ENCODE measurements at places on chromosomes 2 and 18. TPM values are rescaled to one million over a fixed set of nuclear protein-coding genes. Genes with fewer than 3 reads are reported as not detected.

The FASTKD2 gene
- total RNA-seq, result 36.3 TPM

DNA sequence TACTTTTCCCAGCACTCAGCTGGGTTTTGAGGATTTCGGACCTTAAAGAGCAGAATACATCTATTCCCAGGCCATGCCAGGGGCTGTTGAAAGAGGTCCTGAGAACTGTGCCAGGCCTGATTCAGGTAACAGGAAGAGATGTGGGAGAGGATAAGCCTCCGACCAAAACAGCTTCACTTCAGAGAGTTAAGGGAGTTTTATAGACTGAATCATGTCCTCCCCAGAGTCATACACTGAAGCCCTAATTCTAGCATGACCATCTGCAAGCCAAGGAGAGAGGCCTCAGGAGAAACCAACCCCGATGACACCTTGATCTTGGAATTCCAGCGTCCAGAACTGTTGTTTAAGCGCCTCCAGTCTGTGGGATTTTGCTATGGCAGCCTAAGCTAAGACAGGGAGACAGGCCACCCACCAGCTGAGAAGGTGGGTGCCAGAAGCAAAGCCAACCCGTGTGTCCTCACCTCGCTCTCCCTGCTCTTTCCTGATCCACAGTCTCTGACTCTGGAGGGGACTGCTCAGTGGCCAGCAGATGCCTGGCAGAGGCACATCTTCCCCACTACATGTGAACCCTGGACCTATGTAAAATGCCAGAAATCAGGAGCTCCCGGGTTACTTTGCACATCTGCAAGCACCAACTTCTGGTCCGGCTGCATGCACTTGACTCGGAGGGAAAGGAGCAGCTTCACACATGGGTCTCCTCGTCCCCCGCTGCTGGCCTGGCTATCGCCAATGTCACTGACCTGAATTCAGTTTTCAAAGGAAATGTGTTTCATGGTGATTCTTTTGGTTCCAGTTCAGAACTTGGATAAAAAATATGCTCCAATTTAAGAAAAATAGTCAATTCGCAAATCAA is 116.8 kb upstream of the EPC2 start:
- H3K4me1 ChIP-seq, result no peaks in the 10 kb centered on the region
- no peaks in the 10 kb centered on the region for H3K36me3 ChIP-seq
- no peak for DNase-seq
- no peak overlapping the region for H3K27ac ChIP-seq
- H3K27me3 ChIP-seq, result no peaks in the 10 kb centered on the region

- H3K4me1 ChIP-seq, result no peaks in the 10 kb centered on the region
- H3K36me3 ChIP-seq, result no peaks in the 10 kb centered on the region
- DNase-seq, result no peak
- no peaks in the 10 kb centered on the region for H3K27me3 ChIP-seq
- no peak overlapping the region for H3K4me3 ChIP-seq
These were observed 105.0 kb upstream of the FSIP2 start for GRCh38 chr2:185633621-185634020.

The CRYBA2 gene
- not detected for total RNA-seq

DNA sequence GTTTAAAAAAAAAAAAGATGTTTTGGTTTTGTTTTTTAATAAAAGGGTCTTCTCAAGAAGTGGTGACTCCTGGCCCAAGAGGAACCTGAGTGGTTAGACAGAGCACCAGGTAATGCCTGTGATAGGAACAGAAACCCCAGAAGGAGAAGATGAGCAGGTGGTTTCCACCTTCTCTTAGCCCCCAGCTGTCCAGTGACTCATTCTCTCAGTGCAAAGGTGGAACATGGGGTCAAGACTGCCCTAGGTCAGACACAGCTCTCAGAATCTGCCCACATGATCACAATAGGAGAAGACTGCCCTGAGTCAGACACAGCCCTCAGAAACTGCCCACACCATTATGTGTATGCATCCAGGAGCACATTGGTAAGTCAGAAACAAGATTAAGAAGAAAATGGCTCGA is 61.8 kb downstream of the TBC1D8 start:
- H3K27me3 ChIP-seq, result no peaks in the 10 kb centered on the region
- no peaks in the 10 kb centered on the region for H3K4me1 ChIP-seq
- no peak overlapping the region for H3K4me3 ChIP-seq
- H3K36me3 ChIP-seq, result no peaks in the 10 kb centered on the region

DNA sequence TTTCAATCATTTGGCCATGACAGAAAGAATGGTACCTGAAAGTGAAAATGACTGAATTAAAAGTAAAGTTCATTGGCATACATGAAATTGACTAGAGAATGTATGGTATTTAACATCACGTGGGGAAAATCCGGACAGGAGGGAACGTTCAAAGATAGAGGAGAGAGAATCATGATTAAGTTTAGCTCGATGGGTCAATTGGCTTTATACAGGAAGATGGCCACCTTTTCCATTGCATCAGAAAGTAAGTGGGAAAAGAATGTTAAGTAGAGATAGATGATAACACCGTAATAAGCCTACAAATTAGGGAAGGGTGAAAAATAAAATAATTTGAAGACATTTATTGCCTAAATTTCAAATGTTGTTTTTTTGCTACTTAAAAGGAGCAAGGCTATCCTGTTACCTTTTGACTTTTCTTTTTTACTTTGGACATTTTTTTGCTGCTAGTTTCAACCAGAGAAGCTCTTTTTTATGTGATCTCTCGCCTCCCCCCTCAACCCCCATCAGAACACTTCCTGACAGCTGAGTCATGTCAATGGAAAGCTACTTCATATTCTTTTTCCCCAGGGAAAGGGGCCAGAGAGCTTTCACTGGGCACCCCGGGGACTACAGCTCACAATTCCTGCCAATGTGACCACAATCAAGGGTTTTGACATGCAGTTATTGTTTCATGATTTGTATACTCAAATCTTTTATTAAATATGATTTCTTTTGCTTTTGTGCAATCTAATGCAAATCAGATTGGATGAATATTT is 767 bp upstream of the CCDC102B start:
- no peaks in the 10 kb centered on the region for H3K36me3 ChIP-seq
- no peaks in the 10 kb centered on the region for H3K4me1 ChIP-seq
- H3K27me3 ChIP-seq, result no peaks in the 10 kb centered on the region
- H3K27ac ChIP-seq, result no peak overlapping the region

The MROH2A gene
- total RNA-seq, result not detected

- H3K27me3 ChIP-seq, result no peaks in the 10 kb centered on the region
- H3K27ac ChIP-seq, result no peak overlapping the region
- H3K4me1 ChIP-seq, result no peaks in the 10 kb centered on the region
- no peaks in the 10 kb centered on the region for H3K36me3 ChIP-seq
- H3K4me3 ChIP-seq, result no peak overlapping the region
These were observed 373.6 kb downstream of the NYAP2 start for GRCh38 chr2:225773148-225773547.

The TNFAIP6 gene
- 0.17 TPM for total RNA-seq

GRCh38 chr2:151900331-151900730 is 72.1 kb upstream of the ARL5A start:
- H3K27ac ChIP-seq, result no peak overlapping the region
- no peak for DNase-seq
- H3K36me3 ChIP-seq, result no peaks in the 10 kb centered on the region
- no peaks in the 10 kb centered on the region for H3K27me3 ChIP-seq
- H3K4me1 ChIP-seq, result no peaks in the 10 kb centered on the region
- H3K4me3 ChIP-seq, result no peak overlapping the region

Measured in liver (tissue), 10 donors.